CD4-positive, alpha-beta memory T cell (primary cell): ENCODE measurements at places on chromosomes 4 and X. TPM values are rescaled to one million over a fixed set of nuclear protein-coding genes. Genes with fewer than 3 reads are reported as not detected.

ENPEP gene
- polyA plus RNA-seq = not detected

POLA1 gene
- 5.4 TPM for polyA plus RNA-seq

IRS4 gene
- polyA plus RNA-seq = not detected

IRAK1 gene
- polyA plus RNA-seq = 64.5 TPM

FGFR3 gene
- not detected for polyA plus RNA-seq

CYP2U1 gene
- polyA plus RNA-seq = 2.0 TPM

CABS1 gene
- polyA plus RNA-seq = not detected

AREG gene
- polyA plus RNA-seq = 8.3 TPM

MAGEA2 gene
- polyA plus RNA-seq = not detected

ADAM29 gene
- not detected for polyA plus RNA-seq

AFP gene
- polyA plus RNA-seq = not detected

ADH1A gene
- polyA plus RNA-seq = not detected

SULT1E1 gene
- not detected for polyA plus RNA-seq

HERC5 gene
- 14.4 TPM for polyA plus RNA-seq

SPATA18 gene
- not detected for polyA plus RNA-seq

KDM5C gene
- polyA plus RNA-seq = 26.2 TPM

EFHC2 gene
- 6.3 TPM for polyA plus RNA-seq

TREX2 gene
- 0.63 TPM for polyA plus RNA-seq

USP27X gene
- 0.07 TPM for polyA plus RNA-seq

CLTRN gene
- 0.97 TPM for polyA plus RNA-seq

SCML1 gene
- polyA plus RNA-seq = 1.6 TPM

RAI2 gene
- polyA plus RNA-seq = not detected

LIMCH1 gene
- polyA plus RNA-seq = not detected

OTUD6A gene
- polyA plus RNA-seq = not detected

CXorf49B gene
- not detected for polyA plus RNA-seq

MXRA5 gene
- not detected for polyA plus RNA-seq

MORC4 gene
- polyA plus RNA-seq = 7.9 TPM

TMEM144 gene
- polyA plus RNA-seq = not detected

NEUROG2 gene
- polyA plus RNA-seq = not detected

AVPR2 gene
- 0.15 TPM for polyA plus RNA-seq

IDUA gene
- 5.0 TPM for polyA plus RNA-seq

UGT2B7 gene
- not detected for polyA plus RNA-seq

CCKAR gene
- polyA plus RNA-seq = not detected

TMPRSS11F gene
- polyA plus RNA-seq = not detected

GLRB gene
- polyA plus RNA-seq = not detected

GPAT3 gene
- 11.7 TPM for polyA plus RNA-seq
